ENCODE measurements at places on chromosomes 5 and 9.

DNA sequence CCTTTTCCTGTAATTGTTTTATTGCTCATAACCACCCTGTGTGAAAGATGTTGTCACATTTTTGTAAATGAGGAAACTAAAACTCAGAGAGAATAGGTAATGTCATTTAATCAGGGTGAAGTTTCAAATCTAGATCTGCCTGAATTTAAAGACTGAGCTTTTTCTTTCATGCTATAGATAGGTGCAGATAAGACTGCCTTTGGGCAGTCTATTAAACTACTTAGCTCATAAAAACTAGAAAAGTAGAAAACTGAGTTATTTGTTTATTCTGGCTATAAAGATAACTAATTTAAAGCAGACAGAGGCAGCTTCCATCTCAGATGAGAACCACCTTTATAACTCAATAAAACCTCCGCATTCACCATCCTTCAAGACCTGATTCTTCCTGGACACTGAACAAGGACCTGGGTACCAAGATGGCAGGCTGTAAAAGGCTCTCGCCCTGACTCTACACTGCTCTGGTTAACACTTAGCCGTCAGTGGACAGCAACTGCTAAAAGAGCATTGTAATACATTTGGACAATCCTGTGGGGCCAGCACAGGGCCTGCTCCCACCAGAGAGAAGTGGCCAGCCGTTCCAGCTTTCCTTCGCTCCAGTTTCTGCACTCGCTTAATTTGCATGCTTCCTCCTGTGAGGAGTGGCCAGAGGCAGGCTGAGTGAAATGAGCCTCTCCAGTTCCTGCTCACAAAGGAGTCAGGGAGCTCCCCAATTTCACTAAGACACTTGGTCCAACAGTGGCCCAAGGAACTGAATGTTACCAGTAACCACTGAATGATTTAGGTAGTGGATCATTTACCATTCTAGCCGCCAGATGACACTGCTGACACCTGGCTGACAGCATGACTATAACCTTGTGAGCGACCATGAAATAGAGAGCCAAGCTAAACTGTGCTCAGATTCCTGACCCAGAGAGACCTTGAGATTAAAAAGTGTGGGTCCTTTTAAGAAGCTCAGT is 566.4 kb downstream of the EFNA5 start:
- DNase-seq = peak; percentile 1

- no peak for DNase-seq
These were observed 33.4 kb upstream of the TTC1 start for GRCh38 chr5:159975462-159976019.

DNA sequence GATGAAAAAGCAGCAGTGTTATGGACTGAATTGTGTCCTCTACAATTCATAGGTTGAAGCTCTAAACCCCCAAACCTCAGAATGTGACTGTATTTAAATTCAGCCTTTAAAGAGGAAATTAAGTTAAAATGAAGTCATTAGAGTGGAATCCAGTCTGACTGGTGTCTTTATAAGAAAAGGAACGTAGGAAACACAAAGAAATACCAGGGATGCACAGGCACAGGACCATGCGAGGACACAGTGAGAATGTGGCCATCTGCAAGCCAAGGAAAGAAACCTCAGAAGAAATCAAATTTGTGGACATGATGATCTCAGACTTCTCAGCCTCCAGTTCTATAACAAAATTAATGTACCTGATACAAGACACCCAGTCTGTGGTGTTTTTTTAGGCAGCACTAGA is 971.2 kb upstream of the CDH9 start:
- no peak for DNase-seq

DNA sequence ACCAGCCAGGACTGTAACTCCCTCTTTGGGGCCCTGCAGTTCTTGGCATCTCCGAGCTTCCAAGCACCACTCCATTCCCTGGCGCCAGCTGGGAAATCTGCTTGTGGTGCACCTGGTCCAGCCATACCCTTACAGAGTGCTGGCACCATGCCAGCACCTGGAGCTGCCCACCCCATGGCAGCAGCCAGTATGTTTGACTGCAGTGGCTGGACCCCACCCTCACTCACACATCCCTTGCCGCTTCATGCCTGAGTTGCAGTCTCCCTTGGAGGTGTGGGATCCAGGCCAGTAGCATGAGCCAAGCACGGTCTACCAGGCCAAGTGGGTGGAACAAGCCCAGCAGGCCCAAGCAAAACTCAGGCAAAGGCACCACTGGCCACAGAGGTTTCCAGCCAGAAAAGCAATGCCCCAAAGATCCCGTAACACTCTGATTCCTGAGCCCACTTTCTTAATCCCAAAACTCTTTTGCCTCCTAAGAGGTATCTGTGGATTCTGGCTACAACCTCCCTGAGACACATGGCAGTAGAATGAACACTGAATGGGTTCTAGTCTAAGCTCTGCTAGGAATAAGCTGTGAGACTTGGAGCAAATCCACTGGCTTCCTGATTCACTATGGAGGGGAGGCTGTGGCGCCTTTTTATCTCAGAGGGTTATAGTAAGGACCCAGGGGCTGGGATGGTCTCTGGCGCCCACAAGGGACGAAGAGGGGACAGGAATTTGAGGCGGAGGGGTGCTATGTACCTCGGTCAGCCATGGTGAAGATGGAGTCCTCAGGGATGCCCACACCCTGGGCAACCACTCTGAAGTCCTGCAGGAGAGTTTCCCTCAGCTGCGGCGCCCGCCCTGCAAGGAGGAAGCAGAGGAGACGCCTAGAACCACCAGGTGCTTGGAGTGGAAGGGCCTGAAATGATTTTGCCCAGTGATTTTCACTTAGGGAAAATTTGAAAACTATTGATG is 5.6 kb downstream of the AMBP start:
- DNase-seq = peak; percentile 29

DNA sequence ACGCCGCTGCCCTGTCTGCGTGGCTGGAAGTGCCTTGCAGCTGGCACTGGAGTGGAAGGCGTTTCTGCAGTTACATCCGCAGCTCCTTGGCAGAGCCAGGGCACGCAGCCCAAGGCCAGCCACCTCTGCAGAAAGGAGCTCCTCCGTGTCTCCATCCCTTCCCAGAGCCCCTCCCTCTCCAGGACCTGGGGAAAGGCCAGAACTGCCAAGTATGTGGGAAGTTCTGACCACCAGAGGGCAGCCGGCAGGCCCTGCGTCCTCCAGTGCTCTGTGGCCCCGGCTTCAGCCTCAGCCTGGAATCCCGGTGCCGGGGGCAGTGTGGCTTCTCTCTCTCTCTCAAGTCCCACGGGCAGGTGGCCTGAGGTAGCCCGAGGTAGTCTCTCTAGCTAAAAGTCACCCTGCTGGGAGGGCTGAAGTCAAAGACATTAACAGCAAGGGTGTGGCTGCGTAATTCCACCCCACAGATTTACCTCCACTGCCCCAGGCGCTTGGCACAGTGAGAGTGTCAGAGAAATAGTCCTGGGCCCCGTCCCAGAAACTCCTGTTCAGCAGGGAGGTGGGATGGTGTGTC is 101.7 kb upstream of the FCN2 start:
- peak; percentile 54 for DNase-seq

DNA sequence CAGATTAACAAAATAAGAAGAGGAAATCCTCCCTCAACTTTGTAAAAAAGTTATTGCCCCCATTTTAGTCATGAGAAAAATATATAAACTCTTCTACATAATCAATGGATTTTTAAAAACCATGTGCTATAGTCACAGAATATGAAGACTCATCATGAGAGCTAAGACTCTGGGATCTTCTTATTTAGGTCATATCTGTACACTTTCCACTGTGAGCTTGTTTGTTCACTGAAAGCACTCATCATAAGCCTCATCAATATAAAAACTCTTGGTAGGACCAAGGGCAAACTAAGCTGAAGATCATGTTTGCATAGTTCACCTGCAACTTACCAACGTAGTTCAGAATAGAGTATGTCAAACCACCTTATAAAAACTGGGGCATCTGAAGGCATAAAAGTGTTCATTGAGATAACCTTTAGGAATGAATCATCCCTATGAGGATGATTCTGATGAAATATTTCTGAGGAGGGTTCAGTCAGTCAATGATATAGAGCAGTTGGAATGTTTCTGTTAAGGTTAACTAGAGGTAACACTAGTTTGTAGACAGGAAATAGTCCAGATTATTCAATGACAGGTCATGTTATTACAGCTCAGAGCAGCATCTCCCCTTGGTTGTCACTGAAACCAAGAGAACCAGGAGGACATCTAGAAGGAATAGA is 289.9 kb upstream of the SMC2 start:
- DNase-seq = no peak

DNA sequence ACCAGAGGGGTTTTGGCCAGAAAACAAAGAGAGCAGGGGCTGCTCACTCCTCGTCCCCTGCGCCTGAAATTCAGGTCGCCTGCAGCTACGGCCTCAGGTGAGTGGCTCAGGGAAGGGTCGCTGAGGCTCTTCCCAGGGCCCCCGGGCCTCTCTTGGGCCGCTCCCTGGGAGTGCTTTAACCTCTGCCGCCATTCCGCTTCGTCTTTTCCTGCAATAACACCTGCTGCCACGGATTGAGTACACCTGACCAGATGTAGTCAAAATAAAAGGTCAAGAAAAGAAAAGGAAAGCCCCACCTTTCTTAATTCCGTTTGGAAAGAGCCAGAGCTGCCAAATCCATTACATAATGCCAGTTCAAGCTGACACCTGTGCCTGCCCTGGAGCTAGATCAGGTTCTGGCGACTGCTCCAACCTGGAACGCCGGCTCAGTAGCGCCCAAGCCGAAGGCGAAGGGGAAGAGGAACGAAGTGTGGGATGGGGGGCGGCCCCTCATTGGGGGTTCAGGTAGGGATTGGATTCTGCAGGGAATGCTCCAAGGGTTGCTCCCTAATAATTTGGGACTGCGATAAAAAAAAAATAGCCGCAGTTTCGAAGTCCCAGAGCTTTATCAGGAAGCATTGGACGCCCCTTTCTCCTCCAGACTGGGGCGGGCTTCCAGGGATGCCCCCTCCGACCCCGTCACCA is 193.9 kb downstream of the MEF2C start:
- DNase-seq = no peak

- peak; percentile 39 for DNase-seq
These were observed 155.5 kb upstream of the NMUR2 start for GRCh38 chr5:152560512-152561137.

DNA sequence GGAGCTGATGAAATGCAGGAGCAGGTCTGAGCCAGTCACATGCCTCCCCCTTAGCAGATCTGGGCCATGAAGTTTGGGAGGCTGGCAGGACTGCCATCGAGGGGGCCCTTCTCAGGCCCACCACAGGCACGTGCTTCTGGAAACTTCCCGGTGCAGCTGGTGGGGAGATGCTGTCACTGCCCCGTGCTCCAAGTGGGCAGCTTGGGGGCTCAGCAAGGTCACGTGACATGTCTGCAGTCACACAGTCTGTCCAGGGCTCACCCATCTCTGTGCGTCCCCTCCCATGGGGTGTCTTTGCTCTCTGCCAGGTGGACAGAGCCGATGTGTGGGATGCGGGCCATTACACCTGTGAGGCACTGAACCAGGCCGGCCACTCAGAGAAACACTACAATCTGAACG is 79.4 kb upstream of the ASS1 start:
- no peak for DNase-seq

GRCh38 chr5:61734966-61735365 is 402.9 kb downstream of the ZSWIM6 start:
- no peak for DNase-seq

GRCh38 chr5:108481355-108481931 is 99.5 kb upstream of the FBXL17 start:
- DNase-seq = peak; percentile 30

GRCh38 chr9:124784509-124784908 is 7.6 kb downstream of the OLFML2A start:
- DNase-seq = no peak

- DNase-seq = no peak
These were observed 26.9 kb downstream of the SPEF2 start for GRCh38 chr5:35644543-35644942.

DNA sequence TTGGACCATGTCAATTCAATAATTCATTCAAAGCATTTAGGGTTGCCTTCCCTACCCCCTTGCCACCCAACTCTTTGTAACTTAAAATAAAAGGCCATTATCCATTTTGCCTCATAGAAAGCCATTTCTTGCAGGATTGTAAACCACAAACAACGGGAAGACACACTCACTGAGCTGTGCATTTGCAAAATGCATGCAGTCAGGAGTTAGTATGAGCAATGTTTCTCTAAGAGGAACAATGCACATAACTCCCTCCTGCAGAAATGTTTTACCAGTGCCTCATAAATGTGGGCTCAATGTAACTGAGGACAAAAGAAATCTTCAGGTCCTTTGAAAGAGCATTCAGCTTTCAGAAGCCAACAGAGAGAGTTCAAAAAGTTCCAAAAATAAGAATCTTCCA is 98.5 kb upstream of the ABCA1 start:
- DNase-seq = no peak

DNA sequence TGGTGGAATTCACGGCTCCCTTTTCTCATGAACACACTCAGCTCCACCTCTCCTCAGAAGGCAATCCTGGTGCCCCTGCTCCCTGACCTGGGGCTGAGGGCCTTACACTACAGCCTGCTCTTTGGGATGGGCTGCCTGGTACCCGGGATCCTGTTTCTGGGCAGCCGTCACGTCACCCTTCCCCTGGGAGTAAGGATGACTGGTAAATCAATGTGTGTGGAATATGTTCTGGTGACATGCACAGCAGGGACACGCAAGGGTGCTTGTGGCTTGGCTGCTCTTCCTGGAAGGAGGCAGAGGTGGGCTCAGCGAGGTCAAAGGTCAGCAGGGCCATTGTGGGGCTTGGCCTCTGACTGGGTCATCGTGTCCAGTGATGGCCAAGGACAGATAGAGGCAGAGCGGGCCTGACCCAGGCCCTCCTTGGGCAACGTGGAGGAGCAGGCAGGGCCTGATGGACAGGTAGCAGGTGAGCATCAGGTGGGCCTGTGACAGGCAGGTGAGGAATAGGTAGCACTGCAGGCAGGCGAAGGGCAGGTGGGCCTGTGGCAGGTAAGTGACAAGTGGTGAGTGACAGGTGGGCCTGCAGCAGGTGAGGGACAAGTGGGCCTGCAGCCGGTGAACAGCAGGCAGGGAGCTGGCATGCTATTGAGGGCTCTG is 399.4 kb upstream of the IRX4 start:
- DNase-seq = no peak

GRCh38 chr5:132859889-132860437 is 6.3 kb downstream of the GDF9 start:
- DNase-seq = no peak

- no peak for DNase-seq
These were observed 416.5 kb downstream of the DMRTA1 start for GRCh38 chr9:22863106-22863505.

GRCh38 chr5:103461243-103461642 is 101.3 kb downstream of the NUDT12 start:
- DNase-seq = no peak

- no peak for DNase-seq
These were observed 1125.0 kb upstream of the DMAC1 start for GRCh38 chr9:8924562-8924961.

- DNase-seq = no peak
These were observed 92.3 kb upstream of the TRIO start for GRCh38 chr5:14050821-14051220.

DNA sequence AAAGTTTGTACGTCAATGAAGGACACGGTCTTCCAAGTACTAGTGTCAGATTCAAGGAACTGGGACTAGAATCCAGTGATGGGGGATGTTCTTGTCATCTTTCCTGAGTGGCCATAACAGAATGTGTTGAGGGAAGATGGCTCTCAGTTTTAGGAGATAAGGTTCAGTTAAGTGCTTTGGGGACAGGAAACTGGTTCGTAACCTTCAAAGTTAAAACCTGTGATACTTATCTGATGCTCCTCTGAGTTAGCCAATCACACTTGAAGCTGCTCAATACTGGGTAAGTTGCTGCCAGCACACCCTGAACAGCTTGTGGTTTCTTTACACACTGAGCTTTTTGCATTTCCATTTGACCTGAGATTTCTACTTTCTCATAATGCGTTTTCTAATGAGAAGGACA is 64.4 kb downstream of the PIK3R1 start:
- no peak for DNase-seq

- DNase-seq = no peak
These were observed 5.4 kb downstream of the DMRT1 start for GRCh38 chr9:846852-847251.

Data from SHP77 (cell line).